ENCODE measurements at places on chromosomes 1 and 21.

DNA sequence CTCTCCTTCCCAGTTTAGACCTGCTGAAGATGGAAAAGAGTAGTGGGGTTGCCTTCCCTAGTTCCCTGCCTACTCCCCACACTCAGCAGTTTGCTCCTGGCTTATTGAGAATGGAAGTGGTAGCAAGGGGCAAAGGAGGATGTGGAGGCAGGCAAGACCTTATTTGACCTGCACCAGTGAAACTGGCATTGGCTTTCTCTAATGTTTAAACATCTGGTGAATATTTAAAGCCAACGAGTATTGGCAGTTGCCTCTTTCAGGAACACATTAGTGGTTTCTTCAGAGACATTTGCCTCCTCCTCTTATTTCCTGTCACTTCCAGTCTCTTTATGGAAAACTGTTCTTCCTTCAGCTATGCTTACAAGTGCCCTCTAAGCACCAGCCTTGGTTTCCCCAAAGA is 62.4 kb upstream of the VAV3 start:
- DNase-seq: peak; percentile 61

DNA sequence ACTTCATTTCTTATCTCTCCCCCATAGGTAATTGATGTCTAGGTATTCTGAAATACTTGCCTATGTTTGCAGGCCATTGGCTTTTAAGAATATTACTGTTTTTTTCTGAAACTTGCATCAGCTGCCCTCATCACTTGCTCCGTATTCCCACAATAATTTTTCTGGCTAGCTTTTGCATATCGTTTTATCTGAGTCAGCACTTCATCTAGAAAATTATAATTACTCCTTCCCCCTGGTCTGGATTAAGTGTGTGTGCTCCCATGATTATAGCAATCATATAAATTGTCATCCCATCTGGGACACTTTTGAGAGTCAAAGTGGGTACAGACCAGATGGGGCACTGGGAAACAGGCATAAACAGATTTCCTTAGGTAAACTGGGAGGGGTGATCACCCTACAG is 583.2 kb upstream of the B3GALT2 start:
- no peak for DNase-seq

GRCh38 chr1:5985250-5985649 is 7.0 kb downstream of the NPHP4 start:
- no peak for DNase-seq

- no peak for DNase-seq
These were observed 111.4 kb downstream of the NTNG1 start for GRCh38 chr1:107252271-107252670.

DNA sequence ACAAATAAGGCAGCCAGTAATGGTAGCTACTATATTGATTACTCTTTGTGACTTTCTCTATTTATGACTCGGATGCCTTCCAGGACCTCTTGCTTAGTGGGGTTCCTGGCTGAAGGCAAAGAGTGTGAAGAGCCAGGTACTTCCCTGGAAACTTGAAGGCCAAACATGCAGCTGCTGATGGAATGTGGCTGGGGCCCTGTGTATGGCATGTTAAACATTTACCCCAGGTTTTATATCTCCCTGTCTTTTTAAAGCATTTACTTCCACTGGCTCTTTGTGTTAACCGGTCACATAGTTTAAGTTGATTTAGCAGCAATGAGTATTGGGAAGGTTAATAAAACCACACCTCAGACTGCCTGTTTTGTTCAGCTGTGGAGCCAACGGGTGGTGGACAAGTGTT is 45.7 kb upstream of the PAXBP1 start:
- no peak for DNase-seq

- DNase-seq: no peak
These were observed 100.0 kb upstream of the SLC44A3 start for GRCh38 chr1:94719926-94720793.

GRCh38 chr1:171083222-171083621 is 7.5 kb upstream of the FMO3 start:
- DNase-seq: no peak

DNA sequence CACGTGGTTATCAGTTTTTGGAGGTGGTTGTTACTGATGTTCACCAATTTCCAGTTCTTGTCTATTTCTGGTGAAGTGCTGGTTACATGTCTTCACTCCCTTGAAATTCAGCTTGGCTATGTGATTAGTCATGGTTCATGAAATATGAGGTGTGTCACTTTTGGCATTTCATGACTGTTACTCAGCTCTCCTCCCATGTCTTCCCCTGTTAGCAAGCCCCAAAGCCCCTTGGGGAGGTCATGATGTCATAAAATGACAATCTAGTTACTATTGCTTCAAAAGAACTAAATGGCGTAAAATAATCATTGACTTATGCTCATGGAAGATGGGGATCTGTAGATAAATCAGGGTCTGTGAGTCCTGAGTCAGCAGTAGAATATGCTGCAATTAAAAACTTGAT is 425.1 kb downstream of the SETD4 start:
- no peak for DNase-seq

DNA sequence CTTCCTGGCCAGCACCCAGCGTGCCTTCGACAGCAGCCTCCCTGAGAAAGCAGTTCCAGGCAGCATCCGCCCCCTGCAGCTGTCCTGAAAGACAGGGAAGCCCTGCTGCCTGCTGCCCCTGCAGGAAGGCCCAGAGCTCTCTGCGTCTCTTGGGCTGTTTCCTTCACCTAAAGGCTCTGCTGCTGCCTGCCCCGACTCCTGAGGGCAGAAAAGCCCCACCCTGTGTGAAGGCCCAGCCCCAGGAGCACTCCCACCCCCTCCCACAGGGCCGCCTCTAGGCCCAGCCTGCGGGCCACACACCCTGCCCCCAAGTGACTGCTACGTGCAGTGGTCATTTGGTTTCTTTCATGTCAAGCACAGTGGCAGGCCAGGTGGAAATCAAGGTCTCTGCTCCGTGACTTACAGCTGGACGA is 12.4 kb downstream of the RIPK4 start:
- no peak for DNase-seq

DNA sequence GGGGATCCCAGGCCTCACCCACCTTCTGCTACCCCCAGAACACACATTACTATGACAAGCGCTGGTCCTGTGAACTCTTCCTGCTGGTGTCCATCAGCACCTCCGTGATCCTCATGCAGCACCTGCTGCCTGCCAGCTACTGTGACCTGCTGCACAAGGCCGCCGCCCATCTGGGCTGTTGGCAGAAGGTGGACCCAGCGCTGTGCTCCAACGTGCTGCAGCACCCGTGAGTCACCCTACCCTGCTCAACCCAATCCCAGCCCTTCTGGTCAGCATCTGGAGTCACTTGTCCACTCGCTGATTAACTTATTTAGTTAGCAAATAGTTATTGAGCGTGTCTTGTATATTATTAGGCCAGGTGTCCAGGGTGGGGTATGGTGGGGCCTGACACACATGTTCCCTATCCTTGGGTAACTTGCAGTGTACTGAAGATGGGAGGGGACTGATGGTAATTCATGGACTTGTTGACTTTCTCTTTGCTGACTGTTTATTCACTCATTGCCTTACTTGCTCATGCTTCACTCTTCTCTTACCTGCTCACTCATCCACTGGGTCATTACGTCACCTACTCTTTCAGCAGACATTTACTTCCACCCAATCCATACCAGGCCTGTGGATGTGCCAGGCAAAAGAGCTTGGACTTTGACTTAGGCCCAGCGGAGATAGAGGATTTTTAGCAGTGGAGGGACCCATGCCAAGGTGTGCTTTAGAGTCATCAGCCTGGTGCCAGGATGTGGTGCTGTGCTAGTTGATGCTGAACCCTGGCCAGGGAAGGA is 12.9 kb upstream of the KPNA6 start:
- DNase-seq: no peak

DNA sequence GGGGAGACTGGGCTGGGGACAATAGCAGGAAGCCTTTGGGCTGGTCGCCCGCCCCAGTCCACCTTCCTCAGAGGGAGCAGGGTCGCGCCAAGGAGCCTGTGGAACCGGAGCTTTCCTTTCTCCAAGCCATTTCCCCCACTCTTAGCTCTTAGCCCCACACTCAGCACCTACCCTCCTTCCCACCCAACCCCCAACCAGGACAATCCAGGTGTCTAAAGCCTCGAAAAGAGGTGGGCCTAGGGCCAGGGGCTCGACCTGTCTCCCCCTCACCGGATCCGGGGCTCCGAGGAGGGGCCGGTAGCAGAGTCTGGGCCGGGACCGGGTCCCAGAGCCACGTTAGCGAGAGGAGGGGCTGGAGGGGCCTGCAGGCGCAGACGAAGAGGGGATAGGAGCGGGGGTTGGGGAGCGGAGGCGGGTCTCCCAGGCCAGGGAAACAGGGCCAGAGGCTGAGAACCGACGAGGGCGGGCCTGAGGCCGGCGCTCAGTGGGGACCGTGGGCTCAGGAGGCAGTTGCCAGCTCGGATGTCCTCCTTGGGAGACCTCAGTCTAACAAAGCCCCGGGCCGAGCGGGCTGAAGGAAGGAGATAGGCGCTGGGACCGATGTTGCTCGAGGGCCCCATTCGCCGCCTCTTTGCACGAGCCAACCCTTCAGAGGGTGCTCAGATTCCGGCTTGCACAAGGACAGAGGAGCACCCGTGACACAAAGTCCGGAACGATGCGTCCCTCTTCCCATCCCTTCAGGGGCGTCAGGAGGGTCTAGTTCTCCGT is 943 bp downstream of the SEMA6C start:
- DNase-seq: no peak

DNA sequence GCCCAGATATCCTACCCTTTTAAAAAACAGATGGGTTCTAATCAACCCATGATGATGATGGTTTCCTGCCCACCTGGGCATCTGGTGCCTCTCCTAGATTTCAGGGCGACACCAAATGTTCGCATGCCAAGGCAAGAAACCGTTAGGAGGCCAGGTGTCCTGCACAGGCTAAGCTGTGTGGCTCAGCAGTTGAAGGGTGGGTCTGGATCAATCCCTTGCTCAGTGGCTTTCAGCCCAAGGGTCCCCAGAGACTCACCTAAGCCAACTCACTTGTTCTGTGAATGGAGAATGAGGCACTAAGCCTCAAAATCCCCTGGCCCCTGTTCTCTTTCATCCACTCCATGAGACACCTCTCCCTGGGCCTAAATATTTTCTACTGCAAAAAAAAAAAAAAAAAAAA is 169.1 kb upstream of the EDN2 start:
- no peak for DNase-seq

- no peak for DNase-seq
These were observed 59.2 kb upstream of the SSBP3 start for GRCh38 chr1:54465351-54465811.

- DNase-seq: no peak
These were observed 12.5 kb downstream of the NR5A2 start for GRCh38 chr1:200039849-200040474.

- peak; percentile 47 for DNase-seq
These were observed 1.2 kb downstream of the ITPKB start for GRCh38 chr1:226737819-226738420.

GRCh38 chr21:42854246-42855010 is 24.9 kb downstream of the WDR4 start:
- no peak for DNase-seq

DNA sequence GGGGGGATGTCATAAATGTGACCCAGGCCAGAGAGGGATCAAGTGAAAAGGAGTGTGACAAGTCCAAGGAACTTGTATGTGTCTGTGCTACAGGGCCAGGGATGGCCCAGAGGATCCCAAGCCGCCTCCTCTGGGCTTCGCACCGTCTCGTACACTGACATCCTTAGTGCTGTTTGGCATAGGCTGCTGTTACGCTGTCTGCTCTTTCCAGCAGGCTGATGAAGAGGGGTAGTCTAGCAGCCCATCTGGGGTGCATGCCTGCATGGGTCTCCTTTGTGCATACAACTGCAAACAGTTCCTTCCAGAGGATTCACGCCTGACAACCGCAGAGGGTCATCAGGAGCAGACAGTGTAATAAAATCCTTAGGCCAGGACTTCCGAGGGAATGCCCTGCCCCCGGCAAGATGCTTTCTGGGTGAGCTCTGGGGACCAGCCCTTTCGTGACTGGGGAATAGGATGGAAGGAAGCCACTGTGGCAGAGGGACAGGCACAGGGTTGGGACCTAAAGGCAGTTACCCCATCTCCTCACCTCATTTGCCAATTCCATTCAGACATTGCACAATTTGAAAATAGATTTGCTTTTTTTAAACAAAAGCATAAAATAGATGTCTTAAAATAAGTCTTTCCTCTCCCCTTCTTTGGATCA is 6.3 kb upstream of the GOLT1A start:
- DNase-seq: no peak

DNA sequence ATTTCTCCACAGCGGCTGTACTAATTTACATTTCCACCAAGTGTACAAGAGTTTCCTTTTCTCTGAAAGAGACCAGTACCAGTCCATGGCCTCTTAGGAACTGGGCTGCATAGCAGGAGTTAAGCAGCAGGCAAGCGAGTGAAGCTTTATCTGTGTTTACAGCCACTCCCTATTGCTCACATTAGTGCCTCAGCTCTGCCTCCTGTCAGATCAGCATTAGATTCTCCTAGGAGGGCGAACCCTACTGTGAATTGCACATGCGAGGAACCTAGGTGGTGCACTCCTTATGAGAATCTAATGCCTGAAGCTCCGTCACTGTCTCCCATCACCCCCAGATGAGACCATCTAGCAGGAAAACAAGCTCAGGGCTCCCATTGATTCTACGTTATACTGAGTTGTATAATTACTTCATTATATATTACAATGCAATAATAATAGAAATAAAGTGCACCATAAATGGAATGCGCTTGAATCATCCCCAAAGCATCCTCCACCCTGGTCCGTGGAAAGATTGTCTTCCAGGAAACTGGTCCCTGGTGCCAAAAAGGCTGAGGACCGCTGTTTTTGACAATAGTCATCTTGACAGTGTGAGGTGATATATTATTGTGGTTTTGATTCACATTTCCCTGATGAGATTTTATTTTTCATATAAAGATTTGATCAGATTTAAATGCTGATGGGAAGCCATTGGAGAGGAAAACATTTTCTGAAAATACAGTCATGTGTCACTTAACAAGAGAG is 45.5 kb upstream of the MRPS6 start:
- no peak for DNase-seq

DNA sequence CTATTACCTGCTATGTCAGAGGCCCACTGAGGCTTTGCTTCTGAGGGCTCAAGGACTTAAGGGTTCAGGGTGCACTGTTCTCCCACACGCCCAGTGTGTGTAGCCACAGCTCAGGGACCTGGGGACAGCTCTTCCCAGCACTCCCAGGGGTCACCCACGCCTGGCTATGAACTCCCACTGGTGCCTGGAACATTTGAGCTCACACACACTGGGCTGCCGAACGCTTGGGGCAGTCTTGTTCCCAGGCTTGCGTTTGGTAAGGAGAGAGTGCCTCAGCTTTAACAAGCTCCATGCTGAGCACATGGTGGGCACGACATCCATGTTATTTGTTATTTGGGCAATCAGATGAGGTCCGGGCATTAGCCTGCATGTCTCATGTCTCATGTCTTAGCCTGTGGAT is 37.6 kb downstream of the STUM start:
- no peak for DNase-seq

Data from NCI-H1694 treated with DMSO at 0.1 percent for 48 hours (cell line).